ENCODE measurements at places on chromosomes 1 and 21. TPM values are rescaled to one million over a fixed set of nuclear protein-coding genes. Genes with fewer than 3 reads are reported as not detected.

DNA sequence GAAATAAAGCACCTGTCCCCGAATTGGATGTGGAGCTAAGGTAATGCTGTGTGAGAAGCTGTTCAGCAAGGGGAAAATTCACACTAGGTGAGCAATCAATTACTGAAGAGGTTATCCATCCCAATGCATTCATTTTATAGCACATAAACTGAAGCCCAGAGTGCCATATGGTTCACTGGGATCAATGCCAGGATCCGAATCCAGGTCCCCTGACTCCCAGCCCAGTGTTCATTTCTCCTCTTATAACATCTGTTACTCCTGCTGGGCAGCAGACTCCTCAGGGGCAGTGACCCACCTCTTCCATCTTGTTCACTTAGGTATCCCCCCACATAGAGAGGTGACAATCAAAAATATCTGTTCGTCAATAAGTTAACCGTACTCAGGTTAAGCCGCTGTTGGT, 13.2 kb upstream of the SEC16B start:
- DNase-seq, result no peak

DNA sequence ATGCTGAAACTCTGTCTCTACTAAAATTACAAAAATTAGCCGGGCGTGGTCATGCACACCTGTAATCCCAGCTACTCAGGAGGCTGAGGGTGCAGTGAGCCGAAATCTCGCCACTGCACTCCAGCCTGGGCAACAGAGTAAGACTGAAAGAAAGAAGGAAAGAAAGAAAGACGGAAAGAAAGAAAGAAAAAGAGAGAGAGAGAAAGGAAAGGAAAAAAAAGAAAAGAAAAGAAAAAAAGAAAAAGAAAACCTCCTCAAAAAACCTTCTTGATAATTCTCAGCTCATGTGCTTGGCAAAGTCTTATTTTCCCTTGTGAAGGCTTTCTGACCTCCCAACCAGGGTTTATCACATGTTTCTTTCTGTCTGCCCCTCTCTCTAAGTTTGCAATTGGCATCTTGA, 7.3 kb downstream of the NID1 start:
- no peak for DNase-seq

- no peak for DNase-seq
Observed at GRCh38 chr1:201660931-201661822, 122.2 kb downstream of the NAV1 start.

DNA sequence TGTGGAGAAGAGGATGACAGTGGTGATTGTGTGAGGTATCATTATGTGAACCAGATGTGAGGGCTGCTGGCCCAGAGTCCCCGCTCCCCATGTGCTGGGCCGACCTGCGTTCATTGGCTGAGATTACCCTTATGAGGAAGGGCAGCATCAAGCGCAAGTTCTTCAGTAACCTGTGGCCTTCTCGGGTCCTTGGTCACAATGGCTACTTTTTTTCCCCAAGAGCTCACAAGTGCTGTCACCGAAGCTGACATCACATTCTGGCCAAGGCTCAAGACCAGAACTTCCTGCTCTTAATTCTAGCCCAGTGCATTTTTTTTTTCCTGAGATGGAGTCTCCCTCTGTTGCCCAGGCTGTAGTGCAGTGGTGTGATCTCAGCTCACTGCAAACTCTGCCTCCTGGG, 262.9 kb downstream of the RHOU start:
- DNase-seq, result no peak

Gene CDA
- total RNA-seq, result 3.6 TPM

Gene DONSON
- 5.5 TPM for total RNA-seq

DNA sequence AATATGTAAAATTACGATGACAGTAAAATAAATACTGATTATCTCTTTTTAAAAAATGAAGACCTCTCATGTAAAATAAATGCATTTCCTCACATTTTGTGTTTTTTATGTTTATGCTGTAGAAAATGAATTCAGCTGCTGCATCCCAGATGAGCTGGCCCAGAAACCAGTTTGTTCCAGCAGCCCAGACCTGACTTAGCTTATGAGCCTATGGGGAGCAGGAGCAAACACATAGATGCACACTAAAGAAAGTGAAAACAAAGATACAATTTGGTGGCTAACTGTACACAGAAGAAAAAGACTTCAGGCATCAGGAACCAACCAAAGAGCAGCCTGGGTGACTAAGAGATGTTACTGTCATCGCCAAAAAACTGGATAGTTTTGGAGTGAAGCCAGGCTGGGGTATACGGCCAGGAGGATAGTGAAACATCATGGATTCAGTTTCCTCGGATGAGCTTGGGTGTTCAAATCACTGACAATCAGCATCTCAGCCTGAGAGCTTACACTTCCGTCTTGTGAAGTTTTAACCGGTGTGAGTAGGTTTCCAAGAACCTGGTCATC, 113.9 kb upstream of the BACE2 start:
- no peak for DNase-seq
